ENCODE measurements at places on chromosomes 3 and 15.

DNA sequence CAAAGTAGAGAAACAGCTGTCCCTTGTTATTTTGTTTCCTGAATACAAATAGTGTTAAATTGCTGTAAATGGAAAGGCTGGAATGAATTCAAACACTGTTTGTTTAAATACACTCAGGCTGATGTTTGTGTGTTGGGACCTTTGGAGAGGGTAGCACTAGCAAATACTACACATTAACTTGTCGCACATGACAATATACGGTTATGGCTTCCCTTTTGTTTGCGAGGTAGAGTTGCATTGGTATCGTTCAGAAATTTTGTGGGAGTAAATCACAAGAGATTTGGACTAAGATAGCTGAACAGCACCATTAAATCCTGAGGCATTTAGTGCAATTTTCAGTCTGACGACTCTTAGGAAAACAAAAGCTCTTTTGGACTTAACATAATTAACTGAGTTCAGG, 213.0 kb upstream of the ROBO2 start:
- DNase-seq = no peak

GRCh38 chr3:152258448-152259393, 10.0 kb upstream of the MBNL1 start:
- peak; percentile 98 for DNase-seq

GRCh38 chr3:130991126-130991525, 35.5 kb downstream of the ASTE1 start:
- no peak for DNase-seq

- DNase-seq = no peak
These were observed 50.9 kb downstream of the TCF12 start for GRCh38 chr15:56969265-56969895.

DNA sequence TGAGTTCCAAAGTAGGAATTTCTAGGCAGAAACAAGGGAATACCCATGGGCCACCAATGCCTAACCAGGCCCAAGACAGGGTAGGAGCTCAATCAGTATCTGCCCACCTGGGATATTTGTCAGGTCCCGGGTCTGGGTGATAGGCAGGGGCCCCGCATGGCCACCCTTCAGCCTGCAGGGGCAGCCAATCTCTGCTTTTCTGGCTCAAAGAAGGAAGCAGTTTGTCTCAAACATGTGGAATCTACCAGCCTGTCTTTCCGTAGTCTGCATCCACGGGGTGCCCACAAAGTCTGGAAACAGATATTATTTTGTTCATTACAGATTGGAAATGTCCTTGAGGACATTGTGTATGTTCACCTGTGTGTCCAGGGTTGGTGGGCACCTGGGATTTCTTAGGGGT, 56.2 kb downstream of the CEMIP start:
- DNase-seq = no peak

GRCh38 chr3:81789691-81790090, 28.2 kb upstream of the GBE1 start:
- DNase-seq = no peak

GRCh38 chr3:151276038-151276686, 2.2 kb downstream of the P2RY14 start:
- no peak for DNase-seq

- no peak for DNase-seq
These were observed 501.5 kb upstream of the THBS1 start for GRCh38 chr15:39079296-39079847.

GRCh38 chr15:88375234-88375927, 91.8 kb downstream of the MRPL46 start:
- peak; percentile 31 for DNase-seq

GRCh38 chr15:35078221-35078915, 6.7 kb downstream of the NANOGP8 start:
- peak; percentile 36 for DNase-seq

- no peak for DNase-seq
These were observed 90.5 kb upstream of the CTDSPL start for GRCh38 chr3:37770938-37771918.

- no peak for DNase-seq
These were observed 155.6 kb downstream of the TIGIT start for GRCh38 chr3:114449271-114450007.

GRCh38 chr3:10645800-10646199, 140.4 kb upstream of the ATP2B2 start:
- no peak for DNase-seq

GRCh38 chr3:63060412-63060811, 185.2 kb upstream of the CADPS start:
- no peak for DNase-seq

- peak; percentile 45 for DNase-seq
These were observed 6.6 kb downstream of the DTWD1 start for GRCh38 chr15:49627407-49627877.

DNA sequence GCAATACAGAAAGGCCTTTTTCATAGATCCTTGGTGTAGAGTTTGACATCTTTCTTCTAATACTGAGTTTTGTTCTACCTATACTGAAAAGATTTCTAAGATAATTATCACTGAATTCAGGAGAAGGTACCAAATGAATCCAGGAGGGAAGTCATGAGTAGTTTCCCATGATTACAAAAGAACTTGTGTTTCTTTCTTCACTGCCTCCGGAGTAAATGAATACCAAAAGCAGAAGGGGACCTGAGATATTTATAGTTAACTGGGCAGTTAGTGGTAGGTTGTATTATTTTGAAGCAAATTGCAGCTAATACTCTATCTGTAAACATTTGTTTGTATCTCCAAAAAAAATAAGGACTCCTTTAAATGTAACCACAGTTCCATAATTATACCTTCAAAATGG, 175.4 kb downstream of the SUCNR1 start:
- DNase-seq = no peak

DNA sequence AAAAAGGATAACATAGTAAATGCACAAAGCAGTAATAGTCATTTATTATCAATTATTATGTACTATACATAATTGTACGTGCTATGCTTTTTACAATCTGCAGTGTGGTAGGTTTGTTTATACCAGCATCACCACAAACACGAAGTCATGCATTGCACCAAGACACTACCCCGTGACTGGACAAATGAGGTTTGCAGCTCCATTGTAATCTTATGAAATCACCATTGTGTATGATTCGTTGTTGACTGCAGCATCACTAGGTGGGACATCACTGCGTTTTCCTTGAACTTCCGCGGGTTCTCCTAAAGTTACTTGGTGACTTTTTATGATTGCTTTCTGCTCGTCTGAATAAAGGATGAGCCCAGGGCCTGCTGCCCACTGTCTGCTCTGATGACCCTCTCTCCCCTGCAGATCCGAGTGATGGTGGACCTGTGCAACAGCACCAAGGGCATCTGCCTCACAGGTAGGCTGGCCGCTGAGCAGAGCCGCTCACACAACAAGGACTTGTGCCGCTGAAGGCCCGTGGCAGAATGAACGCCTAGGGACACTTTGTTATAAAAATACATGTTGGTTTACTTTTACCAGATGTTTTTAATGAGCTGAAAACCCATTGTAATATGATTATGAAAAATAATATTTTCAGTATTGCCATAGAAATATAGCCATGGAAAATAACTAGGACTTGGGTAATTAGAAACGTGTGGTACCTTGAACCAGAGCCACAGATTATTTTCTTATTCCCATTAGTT, 35.8 kb downstream of the GLDN start:
- DNase-seq = peak; percentile 93

DNA sequence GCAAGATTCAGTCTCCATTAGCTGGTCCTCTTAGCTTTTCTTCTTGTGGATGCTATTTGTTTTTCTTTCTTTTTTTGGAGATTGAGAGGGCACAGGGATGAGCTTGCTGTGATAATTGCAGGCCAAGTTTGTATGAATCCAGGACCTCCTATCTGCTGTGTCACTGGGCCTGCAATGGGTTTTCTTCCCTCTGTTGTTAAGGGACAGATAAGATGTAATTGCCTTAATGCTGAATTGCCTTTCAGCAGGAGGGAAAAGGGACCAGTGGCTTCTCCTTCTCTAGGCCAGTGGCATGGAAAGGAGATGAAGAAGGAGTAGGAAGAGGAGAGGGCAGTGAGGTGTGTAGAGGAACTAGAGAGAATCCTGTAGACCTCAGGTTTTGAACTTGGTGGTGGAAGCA, 29.9 kb downstream of the PTPRG start:
- no peak for DNase-seq

- DNase-seq = no peak
These were observed 77.1 kb downstream of the SEMA6D start for GRCh38 chr15:47794252-47794914.

GRCh38 chr3:60094392-60094947, 1044.6 kb upstream of the CFAP20DC start:
- DNase-seq = no peak

GRCh38 chr15:34802371-34802770, 7.0 kb upstream of the ACTC1 start:
- no peak for DNase-seq

GRCh38 chr15:90716317-90716975, 700 bp upstream of the BLM start:
- DNase-seq = no peak

- no peak for DNase-seq
These were observed 87.8 kb downstream of the SHOX2 start for GRCh38 chr3:158018462-158018861.

DNA sequence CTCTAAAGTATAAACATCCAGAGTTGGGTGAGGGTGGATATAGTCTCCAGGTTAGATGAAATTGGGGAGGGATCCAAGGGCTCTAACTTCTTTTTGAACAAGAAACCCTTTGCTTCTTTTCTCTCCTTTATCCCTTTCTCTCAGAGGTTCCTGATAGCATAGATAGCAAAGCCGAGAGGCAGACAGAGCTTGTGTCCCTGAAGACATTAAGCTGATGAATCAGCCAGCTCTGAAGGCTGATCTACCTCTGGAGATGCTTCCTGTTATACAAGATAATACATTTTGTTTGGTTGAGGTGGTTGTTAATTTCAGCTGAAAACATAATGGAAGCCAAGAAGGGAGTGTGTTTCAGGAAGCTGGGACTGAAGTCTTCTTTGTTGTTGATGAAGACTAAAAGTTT, 193.2 kb downstream of the PDCD6IP start:
- no peak for DNase-seq

- DNase-seq = peak; percentile 28
These were observed 303.1 kb upstream of the SEMA6D start for GRCh38 chr15:47414207-47414606.

- DNase-seq = no peak
These were observed 11.5 kb downstream of the MUC4 start for GRCh38 chr3:195800240-195800639.

DNA sequence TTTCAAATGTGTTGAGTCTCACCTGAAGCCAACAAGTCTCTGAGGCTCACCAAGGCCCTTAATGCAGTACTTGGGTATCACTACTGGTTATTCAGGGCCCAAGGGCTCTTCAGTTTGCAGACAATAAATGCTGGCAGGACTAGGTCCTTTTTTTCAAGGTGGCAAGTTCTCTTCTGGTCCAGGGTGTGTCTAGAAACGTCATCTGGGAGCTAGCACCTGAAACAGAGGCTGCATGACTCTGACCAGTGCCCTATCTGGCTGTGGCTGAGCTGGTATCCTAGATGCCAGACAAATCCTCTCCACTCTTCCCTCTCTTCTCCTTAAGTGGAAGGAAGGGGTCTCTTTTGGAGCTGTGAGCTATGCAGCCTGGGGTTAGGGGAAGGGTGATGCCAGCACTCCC, 276.8 kb downstream of the PYDC2 start:
- DNase-seq = no peak

GRCh38 chr15:86916671-86917360, 837.1 kb downstream of the AGBL1 start:
- DNase-seq = no peak

GRCh38 chr3:179716226-179716625, 63.4 kb downstream of the USP13 start:
- no peak for DNase-seq

DNA sequence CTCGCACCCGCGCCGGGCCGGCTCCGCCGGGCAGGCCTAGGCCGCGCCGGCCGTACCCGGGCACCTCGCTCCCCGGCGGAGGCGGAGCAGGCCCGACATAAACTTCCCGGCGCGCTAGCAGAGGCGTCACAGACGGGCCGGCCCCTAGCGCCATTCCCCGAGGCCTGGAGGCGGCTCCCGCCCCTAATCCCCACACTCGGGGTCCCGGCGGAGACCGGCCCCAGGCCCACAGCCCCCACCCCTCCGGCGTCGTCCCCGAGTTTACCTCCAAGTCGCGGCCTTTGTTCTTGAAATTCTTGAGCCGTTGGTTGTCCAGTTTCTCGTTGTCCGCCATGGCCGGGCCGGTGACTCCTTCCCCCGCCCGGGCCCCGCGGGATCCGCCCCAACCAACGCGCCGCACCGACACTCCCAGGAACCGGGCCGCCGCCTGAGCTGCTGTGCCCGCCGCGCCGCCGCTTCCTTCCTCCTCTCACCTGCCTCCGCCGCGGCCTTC, 376 bp downstream of the KPNA4 start:
- DNase-seq = peak; percentile 28

GRCh38 chr15:38307251-38307650, 54.6 kb downstream of the SPRED1 start:
- no peak for DNase-seq

GRCh38 chr15:75036212-75036616, 12.8 kb downstream of the PPCDC start:
- no peak for DNase-seq

DNA sequence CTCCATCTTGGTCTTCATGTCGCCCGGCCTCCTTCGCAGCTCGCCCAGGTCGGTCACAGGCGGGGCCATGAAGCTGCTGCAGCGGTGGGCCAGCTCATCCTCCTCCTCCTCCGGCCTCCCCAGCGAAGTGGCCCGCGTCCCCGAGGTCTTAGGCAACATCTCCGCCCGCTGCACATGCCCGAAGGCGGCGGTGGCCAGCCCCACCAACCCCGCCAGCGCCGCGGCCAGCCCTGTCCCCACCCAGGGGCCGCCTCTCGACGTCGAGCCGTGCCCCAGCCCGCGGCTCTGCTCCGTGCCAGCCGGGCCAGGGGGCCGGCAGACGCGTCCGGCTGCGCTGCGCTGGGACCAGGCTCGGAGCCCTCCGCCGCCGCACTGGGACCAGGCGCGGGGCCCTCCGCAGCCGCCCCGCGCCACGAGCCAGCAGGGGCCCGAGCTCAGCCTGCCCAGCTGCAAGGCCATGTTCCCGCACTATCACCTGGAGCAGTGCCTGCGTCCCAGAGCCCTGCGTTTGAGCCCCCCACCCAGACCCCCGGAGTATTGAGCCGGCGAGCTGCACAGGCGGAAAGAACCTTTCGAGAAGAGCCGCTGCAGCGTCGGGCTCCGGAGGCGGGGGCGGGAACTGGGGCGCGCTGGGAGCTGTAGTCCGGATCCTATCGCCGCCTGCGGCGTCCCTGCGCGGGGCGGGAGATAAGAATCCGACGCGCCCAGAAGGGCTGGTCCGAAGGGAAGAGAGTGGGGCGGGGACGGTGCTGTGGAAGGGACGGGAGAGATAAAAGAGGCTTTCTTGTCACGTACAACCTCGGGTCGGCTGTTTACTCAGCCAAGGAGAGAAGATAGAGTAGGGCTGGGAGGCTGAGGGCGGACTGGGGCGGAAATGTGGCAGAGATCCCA, at the start of gene CPOX:
Gene CPOX, minus strand, starts transcription at position 566 of the 891 bp plus-strand sequence. Its CDS starts 107 bp downstream, at position 459.
- peak; percentile 51 for DNase-seq

Measured in AG09319 (cell line).